ENCODE measurements at places on chromosomes 3 and 15.
A peak's percentile ranks its signal among the peaks of the same experiment; 100 is the strongest.

GRCh38 chr3:127184870-127185216 is 8.1 kb upstream of the PRR23E start:
- no peak for DNase-seq

- DNase-seq: no peak
These were observed 151.7 kb downstream of the CPNE4 start for GRCh38 chr3:131883086-131883485.

DNA sequence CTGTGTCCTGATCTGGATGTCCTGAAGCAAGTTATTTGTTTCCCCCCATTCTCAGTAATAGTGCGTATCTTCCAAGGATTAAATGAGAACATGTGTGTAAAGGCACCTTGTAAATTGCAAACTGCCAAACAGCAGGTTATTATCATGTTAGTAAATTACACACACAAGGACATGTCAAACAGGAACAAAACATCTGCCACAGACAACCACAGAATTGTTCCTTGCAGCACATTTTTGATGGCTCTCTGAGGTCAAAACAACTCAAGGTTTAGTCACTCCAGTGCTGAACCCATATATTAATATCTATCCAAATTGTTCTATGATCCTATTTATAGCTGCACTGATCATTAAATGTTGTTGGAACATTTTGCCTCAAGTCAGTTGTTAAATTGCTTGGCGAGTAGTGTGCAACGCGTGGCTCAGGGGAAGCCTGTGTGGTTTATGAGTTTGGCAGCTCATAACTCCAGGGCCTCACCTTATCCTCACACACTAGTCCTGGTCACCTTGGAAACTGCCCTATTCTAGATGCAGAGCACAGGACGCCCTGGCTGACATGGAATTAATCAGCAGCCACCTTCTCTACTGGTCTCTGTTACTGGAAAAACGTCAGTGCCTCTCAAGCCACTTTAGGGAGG is 46.3 kb upstream of the CDV3 start:
- DNase-seq: no peak

- no peak for DNase-seq
These were observed 716.6 kb downstream of the GRM7 start for GRCh38 chr3:7577513-7577912.

- no peak for DNase-seq
These were observed 56.0 kb downstream of the SEMA3G start for GRCh38 chr3:52388933-52389332.

GRCh38 chr3:28125342-28125741 is 116.1 kb upstream of the CMC1 start:
- no peak for DNase-seq

- peak; percentile 50 for DNase-seq
These were observed 4.7 kb downstream of the BHLHE40 start for GRCh38 chr3:4983739-4984510.

- DNase-seq: no peak
These were observed 1.9 kb downstream of the MRPS25 start for GRCh38 chr3:15063238-15063637.

GRCh38 chr3:113630956-113631542 is 65.4 kb downstream of the USF3 start:
- no peak for DNase-seq

- DNase-seq: no peak
These were observed 561.7 kb upstream of the SGO1 start for GRCh38 chr3:20747741-20748140.

DNA sequence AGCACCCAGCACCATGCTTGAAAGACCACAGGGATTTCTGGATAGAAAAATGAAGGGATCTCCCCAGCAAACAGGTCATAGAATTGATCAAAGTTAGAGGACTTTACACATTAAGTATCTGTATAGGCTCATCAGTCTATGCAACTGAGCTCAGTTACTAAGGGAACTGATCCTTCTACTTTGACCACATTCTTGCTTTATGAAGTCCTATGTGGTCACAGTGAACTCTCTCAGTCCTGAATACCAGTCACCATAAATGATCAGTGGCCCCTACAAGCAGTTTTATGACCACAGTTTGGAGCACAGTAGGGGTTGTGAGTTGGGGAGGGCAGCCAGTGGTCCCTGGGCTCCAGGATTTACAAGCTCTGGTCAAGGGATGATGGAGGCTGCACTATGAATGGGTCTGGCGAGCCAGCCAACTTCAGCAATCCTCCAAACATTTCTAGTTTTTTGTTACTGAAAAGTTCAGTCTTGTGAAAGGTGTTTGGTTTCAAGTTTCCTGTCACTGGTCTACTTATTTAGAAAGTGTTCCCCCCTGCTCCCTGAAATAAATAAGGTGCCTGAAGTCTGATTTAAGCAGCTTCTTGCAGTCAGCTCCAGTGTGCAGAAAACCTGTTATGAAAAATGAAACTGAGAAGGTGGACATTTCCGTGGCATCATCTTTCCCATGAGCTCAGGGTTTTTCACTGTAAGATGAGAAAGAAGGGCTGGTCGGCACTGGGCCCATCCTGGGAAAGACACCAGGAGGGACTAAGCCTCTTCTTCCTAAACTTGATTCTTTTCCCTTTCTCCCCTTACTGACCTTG is 75.5 kb downstream of the DAPK2 start:
- DNase-seq: no peak

DNA sequence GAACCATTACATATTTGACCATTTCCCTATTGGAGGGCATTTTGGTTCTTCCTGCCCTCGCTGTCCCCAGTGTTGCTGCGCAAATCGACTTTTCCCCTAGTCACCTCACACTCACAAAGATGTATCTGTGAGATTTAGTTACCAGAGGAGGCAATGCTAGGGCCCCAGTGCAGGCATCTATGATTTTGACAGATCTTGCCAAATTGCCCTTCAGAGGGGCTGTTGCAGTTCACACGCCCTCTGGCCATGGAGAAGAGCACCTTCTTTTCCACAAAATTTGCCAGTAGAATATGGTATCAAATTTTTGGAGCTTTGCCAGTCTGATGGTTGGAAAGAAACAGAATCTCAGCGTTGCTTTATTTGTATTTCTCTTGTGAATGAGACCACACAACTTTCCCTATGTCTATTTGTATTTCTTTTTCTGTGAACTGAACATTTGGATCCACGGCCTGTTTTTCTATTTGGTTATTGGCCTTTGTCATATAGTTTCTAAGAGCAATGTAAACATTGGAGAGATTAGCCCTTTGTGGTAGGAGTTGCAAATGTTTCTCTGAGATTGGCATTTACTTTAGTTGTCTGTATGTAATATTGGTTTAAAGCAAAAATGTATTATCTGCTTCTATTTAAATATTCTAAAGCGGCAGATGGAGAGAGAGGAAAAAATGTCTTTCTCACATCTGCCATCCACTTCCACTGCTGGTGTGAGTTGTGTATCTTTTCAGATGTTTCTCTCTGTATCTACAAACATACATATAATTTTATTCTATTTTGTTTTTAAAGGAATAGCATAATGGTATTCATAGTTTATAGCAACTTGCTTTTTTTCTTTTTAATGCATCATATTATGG is 66.1 kb downstream of the DNASE1L3 start:
- no peak for DNase-seq

GRCh38 chr15:83155942-83156341 is 48.5 kb downstream of the TM6SF1 start:
- no peak for DNase-seq

- DNase-seq: no peak
These were observed 25.9 kb upstream of the VILL start for GRCh38 chr3:37964716-37965115.

DNA sequence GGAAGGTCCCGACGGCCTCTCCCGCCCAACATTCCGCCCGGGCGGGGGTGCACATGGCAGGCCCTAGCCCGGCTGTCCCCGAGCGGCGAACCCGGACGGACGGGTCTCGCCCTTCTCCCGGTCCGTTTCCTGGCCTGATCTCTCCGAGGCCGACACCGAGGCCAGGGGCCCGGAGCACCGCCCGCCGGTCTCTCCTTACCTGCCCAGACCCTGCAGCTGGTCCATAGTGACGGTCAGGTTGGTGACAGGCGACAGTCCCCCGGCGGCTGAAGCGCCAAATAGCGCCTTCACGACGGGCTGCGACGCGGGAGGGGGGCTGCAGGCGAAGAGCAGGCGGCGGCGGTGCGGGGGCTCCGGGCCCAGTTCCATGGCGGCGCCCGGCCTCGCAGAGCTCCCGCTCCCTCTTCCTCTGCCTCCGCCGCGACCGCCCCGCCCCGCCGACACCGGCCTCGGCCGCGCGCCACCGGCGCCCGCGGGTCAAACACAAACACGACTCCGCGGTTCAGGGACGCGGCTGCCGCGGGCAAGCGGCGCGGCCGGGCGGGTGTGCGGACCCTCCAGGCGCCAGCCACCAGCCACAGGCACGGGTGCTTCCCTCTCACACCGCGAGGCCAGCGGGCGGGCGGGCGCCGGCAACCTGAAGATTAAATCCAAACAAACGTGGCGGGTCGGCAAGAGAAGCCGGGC is 495 bp downstream of the CDC25A start:
- DNase-seq: peak; percentile 5

GRCh38 chr15:90813796-90814190 is 54.6 kb upstream of the FURIN start:
- no peak for DNase-seq

GRCh38 chr15:30827625-30828303 is 76.0 kb upstream of the FAN1 start:
- DNase-seq: no peak

DNA sequence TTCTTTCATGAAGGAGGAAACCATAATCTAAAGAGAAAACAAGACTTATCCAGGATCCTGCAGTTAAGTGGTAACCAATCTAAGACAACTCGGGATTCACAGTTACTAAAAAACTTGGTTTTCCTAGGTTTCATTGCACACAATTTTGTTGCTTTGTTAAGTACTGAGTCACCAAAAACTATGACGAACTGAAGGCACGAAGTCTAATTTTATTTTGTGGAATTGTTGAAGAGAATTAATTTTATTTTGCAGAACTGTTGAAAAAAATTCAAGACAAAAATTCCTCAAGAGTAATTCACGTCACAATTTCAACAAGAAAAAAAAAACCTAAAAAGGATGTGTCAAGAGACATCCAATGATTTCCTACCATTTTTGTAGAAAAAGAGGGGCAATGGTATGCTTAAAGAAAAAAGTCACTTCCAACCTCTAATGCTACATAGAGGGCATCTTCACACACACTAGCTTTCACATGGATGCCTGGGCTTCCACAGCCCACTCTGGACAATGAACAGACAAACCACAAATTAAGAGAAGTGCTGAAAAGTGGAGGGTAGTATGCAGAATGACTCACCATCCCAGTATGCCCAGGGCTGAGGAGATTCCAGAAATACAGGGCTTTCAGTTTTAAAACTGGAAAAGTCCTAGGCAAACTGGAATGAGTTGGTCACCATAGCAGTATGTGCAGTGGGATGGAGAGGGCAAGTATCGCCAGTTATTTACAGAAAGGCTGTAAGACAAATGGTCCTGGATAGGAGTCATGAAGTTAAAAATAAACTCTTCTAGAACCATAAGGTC is 29.2 kb downstream of the PLOD2 start:
- no peak for DNase-seq

- DNase-seq: no peak
These were observed 35.3 kb downstream of the TCF12 start for GRCh38 chr15:56953790-56954189.

GRCh38 chr3:126102011-126102410 is 18.1 kb upstream of the SLC41A3 start:
- no peak for DNase-seq

- no peak for DNase-seq
These were observed 20.9 kb upstream of the LMCD1 start for GRCh38 chr3:8480699-8481098.

- DNase-seq: no peak
These were observed 32.1 kb downstream of the SPSB4 start for GRCh38 chr3:141083226-141083625.

DNA sequence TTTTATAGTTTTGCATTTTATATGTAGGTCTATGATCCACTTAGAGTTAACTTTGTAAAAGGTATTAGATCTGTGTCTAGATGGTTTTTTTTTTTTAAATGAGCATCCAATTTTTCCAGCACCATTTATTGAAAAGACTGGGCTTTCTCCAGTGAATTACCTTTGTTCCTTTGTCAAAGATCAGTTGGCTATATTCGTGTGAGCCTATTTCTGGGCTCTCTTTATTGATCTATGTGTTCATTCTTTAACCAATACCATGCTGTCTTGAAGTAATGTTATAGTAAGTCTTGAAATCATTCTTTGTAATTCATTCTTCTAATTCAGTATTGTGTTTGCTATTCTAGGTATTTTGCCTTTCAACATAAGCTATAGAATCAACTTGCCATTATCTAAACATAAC is 165.4 kb upstream of the ARPP21 start:
- DNase-seq: no peak

- DNase-seq: no peak
These were observed 300.6 kb upstream of the KCNH8 start for GRCh38 chr3:18847583-18848197.

DNA sequence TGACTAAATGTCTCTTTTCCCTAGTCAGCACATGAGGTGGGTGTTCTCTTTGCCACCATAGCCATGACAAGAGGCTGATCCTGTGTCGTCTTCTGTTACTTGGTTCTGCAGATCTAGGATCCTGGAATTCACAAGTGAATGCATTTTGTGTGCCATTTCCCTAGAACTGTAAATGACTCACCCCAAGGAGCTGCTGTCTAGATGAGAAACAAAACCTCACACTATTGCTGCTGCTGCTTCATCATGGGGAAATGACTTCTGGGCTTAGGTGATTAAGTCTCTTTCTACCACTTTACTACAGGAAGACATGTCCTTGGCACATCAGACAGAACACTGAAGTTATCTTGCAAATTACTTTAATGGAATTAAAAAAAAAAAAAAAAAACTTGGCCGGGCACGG is 54.9 kb downstream of the SLCO3A1 start:
- DNase-seq: no peak

GRCh38 chr15:63041974-63042876 is at the start of gene TPM1:
Gene TPM1 (plus strand): TSS chr15:63042747. CDS start chr15:63042830, 83 bp downstream.
- DNase-seq: no peak

DNA sequence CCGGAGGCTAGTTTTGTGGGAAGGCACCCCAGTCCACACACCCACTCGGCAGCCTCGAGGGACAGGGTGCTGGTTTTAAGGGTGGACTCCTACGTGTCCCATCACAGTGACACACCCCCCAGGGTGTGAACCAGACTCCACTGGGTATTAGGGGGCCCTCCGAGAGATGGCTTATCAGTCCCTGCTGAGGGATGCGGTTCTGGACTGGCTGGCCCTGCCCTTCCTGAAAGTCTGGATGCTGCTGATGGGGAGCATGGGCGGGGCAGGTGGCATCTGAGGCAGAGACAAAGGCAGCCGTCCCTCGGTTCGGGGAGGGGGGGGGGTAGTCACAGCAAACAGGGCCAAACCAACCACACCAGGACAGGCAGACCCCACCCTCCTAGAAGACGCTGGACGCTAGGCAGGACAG is 939 bp upstream of the ULK3 start:
- DNase-seq: no peak

GRCh38 chr3:105365391-105366325 is 1.1 kb upstream of the ALCAM start:
- no peak for DNase-seq
